ENCODE measurements at places on chromosomes 6 and 20.
A peak's percentile ranks its signal among the peaks of the same experiment; 100 is the strongest.

DNA sequence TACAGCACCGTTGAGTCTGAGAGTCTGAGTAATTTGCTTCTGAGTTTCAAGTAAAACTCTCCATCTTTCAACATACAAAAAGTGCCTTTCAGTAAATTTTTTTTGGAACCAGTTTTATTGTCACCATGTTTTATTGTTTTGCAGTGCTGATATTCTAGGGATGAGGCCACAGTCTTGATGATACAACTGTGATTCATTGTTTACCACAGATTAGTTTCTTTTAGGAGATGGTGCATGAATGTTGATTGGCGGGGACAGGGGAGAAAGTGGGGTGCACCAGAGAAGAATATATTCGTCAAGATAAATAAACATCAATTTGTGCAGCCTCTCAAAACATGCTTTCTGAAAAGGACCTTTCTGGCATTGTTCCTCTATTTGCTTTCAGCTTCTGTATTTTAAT lies 109.0 kb downstream of the MCHR2 start:
- no peak for DNase-seq

DNA sequence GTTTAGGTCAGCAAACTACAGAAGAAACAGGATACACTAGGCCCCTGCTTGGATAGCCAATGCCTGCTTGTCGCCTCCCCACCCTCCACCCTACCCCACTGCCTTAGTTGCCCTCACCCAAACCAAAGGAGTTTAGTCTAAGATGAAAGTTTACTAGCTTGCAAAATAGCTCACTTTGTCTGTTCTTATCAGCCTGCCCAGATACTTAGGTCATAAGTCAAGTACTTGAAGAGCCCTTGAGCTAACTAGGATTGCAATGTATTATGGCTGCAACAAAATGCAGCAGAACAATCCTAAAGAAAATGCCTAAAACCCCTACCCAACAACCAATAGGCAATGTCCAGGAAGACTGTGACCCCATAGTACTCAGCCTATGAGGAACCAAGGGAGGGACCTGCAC lies 7.3 kb upstream of the ENTPD6 start:
- DNase-seq: no peak

- no peak for DNase-seq
These were observed 395.3 kb downstream of the GJA1 start for GRCh38 chr6:121830736-121831135.

DNA sequence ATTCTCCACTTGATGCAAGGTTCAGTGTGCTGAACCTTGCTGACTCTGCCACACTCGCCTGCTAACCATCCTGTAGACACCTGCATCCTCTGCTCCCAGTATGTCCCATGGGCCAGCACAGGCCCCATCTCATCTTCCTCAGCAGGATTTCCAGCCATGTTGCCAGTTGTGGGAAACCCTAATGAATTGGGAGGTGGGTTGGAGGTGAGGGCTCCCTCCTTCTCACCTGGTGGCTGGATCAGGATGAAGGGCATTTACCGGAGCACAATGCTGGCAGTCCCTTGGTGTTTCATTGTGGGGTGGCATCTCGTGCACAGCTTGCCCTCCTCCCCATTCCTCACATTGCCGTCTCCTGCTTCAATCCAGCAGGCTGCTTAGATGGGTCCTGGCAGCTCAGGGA lies 204.3 kb upstream of the FOXQ1 start:
- no peak for DNase-seq

DNA sequence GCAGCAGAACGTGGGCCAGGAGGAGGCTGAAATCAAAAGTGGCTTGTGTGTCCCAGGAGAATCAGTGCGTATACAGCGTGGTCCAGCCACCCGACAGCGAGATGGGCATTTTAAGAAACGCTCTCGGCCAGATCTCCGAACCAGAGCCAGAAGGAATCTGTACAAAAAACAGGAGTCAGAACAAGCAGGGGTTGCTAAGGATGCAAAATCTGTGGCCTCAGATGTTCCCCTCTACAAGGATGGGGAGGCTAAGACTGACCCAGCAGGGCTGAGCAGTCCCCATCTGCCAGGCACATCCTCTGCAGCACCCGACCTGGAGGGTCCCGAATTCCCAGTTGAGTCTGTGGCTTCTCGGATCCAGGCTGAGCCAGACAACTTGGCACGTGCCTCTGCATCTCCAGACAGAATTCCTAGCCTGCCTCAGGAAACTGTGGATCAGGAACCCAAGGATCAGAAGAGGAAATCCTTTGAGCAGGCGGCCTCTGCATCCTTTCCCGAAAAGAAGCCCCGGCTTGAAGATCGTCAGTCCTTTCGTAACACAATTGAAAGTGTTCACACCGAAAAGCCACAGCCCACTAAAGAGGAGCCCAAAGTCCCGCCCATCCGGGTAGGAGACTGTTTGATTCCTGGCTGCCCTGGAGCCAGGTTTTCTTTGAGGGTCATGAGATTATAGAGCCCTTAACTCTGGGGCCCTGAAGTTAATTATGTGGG lies 75.3 kb downstream of the ASXL1 start:
- no peak for DNase-seq

DNA sequence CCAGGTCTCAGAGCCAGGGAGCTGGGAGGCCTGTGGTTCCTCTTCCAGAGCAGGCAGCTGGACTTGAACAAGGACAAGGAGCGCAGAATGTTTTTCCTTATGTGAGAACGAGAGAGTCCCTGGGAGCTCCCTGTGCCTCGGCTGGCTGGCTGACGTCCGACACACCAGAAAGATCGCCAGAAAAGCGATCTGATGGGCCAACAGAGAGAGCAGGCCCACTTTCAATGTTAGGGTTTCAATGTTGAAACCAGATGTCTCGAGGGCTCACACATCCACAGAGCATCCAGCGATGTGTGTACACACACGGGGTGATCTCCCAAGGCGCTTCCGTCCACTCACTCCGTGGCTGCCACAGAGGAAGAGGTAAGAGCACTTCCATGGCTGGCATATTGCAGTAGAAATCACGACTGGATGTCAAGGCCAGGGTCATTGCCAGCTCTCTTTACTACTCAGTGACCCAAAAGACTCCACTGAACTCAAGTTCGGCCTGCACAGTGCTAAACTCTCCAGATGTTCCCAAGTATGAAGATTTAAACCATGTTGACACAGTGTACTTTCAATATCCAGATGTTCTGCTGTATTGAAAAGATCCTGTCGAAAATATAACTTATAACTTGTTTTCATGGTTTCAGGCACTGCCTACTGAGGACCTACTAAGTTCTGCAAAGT lies 70.8 kb upstream of the FOXC1 start:
- no peak for DNase-seq

- no peak for DNase-seq
These were observed at the start of gene LAMA5 for GRCh38 chr20:62367136-62367632. Gene LAMA5 (minus strand): TSS chr20:62367312. CDS start chr20:62367245, 67 bp downstream.

GRCh38 chr6:126803769-126804168 lies 314.7 kb upstream of the RSPO3 start:
- DNase-seq: no peak

DNA sequence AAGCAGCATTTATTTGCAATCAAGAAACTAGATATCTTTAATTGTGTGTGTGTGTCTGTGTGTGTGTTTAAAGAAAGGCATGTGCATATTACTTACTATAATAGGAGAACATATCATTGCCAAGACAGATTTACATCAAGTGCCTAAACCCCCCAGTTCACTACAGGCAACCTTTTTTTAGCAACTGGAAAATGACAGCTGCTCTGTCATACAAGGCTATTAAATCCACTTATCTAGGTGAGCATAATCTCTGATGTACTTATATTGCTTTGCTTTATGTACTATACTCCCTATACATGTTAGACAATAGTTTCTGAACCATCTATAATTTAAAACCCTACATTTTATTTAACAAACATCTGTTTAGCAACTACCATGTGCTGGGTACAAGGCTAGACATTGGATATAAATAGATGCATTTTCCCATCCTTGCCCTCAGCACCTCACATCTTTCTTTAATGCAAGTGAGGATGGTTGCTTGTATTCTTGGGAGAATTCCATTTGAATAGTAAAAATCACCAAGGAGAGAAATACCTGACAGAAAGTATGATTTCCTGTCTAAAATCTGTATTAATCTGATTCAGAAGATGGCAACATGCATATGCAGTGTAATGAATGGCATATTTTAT lies 398.3 kb downstream of the LAMA2 start:
- DNase-seq: no peak

DNA sequence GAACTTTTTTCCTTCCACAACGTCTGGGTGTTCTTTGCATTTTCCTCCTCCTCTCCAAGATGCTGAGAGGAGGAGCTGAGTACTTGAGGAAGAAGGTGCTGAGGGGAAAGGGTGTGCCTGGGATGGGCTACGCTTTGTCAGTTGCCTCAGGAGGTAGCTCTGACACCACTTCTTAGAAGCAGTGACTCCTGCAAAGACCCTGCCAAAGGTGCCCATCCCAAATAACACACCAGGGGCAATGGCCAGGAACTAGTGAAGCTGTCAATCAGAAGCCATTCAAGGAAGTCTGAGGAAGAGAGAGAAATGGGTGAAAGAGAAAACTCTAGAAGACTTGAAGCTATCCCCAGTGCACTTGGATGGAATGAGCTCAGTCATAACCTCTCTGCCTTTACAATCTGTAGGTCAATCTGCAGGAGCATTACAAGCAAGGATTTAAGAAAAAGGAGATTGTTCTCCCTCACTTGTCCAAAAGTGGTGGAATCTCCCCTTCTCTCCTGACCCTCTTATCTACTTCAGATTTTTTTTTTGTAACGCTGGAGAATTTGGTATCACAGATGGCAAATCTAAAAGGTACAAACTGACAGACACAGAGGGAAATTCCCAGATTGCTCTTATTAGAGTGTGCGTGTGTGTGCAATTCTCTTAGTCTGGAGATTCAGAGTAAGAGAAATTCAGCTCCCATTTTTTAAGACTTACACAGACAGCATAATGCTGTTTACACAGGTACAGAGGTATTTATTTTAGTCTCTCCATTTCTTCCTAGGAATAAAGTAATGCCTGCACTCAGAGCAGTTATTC lies 242.6 kb downstream of the GMPR start:
- DNase-seq: no peak

- DNase-seq: no peak
These were observed 44.9 kb upstream of the CRISP1 start for GRCh38 chr6:49911252-49911651.

DNA sequence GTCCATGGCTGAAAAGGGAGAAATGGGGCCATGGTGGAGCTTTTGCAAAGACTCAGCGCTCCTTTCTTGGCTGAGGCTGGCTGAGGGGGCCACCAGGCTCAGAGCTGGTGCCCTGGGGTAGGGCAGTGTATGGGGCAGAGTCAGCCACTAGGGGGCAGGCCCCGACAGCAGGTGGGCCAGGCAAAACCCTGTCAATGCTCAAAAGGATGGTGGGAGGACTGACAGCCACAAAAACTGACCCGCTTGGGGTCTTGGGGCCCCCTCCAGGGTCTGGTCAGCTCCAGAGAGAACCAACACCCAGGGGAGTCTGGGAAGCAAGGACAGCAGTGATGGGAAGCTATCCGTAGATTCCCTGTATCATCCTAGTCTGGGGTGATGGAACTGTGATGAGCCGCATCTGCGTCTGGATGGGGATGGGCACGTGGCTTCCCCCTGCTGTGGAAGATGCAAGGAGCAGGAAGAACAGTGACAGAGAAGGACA lies 306.9 kb downstream of the DHX35 start:
- DNase-seq: peak; percentile 17

GRCh38 chr6:112209131-112209530 lies 45.2 kb downstream of the LAMA4 start:
- DNase-seq: no peak

- DNase-seq: no peak
These were observed 23.4 kb downstream of the MEP1A start for GRCh38 chr6:46816626-46817025.

DNA sequence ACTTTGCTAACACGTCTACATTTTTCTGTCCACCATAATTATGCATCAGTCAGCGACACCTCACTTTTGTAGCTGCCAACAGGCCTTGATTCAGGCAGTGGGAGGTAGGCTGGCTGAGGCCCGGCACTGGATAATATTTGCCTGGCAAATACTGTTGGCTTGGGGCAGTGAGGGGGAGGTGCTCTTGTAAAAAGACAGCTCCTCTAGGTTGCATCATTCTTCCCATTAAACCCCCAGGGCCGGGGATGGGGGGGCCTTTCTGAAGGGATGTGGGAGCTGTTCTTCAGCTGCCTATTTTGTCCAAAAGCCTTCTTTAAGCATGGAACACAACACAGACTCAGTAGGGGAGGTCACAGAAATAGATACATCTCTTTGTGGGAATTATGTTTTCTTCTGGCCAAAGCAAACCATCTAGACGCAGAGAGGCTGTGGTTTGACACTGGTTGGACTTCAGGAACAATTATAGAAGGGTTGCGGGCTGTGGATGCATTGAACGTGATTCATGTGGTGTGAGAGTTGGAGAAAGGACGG lies 338.3 kb upstream of the NT5E start:
- DNase-seq: no peak

DNA sequence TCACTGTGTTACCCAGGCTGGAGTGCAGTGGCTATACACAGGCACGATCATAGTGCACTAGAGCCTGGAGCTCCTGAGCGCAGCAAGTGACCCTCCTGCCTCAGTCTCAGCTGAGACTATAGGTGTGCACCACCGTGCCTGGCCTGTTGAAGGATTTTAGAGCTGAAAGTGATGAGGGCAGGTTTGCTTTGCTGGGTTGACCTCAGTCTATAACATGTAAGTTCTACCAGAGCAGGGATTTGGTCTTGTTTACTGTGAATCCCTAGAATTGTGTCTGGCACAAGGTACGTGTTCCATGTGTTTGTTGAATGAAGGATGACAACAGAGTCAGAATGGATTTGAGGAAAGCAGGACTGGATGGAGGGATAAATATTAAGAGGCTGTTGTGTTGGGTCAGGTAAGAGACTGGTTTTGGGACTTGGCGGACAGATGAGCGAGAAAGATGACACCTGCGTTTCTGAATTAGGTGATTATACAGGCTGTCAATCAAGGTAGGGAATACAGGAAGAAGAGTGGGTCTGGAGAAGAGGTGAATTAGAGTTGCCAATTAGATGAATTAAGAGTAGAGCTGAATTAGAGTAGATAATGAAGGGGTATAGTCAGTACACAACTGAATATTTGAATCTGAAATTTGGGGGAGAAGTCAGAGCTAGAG lies 6.5 kb downstream of the ASXL1 start:
- no peak for DNase-seq

GRCh38 chr20:57998981-57999464 lies 229.4 kb downstream of the ANKRD60 start:
- no peak for DNase-seq

DNA sequence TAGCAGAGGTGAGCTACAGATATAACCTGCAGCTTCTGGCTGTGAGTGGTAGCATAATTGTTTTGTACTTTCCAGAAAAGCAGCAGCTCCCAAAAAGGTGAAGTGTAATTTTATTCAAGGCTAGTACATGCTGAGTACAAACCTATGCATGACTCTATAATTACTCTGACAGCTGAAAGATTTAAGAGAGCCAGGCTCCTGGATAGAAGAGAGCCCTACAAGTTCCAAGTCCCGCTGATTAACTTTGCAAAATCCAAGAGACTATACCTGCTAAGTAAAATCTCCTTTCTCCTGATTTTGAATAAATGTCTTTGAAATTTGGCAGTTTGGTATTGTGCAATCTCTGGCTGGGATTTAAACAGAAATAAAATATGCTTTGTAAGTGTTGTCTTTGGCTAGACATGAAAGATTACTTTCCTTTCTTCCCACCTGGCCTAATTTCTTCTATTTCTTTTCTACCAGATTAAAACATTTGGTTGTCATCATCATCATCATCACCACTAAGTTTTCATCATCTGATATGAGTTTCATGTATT lies 79.5 kb downstream of the CTNNBL1 start:
- DNase-seq: no peak

- no peak for DNase-seq
These were observed 43.9 kb downstream of the ATG5 start for GRCh38 chr6:106281661-106282060.
